ENCODE measurements at places on chromosomes 12 and 14. TPM values are rescaled to one million over a fixed set of nuclear protein-coding genes. Genes with fewer than 3 reads are reported as not detected.
A peak's percentile ranks its signal among the peaks of the same experiment; 100 is the strongest.

BCL2L14 gene
- total RNA-seq = 18.8 TPM

IL22 gene
- total RNA-seq = not detected

- H3K27me3 ChIP-seq = no peaks in the 10 kb centered on the region
- peaks cover 49% of the 10 kb centered on the region for H3K4me1 ChIP-seq
- peak overlapping the region; percentile 81 for H3K27ac ChIP-seq
- no peak overlapping the region for H3K4me3 ChIP-seq
These were observed 106.4 kb downstream of the ARF6 start for GRCh38 chr14:49999146-49999761.

DNA sequence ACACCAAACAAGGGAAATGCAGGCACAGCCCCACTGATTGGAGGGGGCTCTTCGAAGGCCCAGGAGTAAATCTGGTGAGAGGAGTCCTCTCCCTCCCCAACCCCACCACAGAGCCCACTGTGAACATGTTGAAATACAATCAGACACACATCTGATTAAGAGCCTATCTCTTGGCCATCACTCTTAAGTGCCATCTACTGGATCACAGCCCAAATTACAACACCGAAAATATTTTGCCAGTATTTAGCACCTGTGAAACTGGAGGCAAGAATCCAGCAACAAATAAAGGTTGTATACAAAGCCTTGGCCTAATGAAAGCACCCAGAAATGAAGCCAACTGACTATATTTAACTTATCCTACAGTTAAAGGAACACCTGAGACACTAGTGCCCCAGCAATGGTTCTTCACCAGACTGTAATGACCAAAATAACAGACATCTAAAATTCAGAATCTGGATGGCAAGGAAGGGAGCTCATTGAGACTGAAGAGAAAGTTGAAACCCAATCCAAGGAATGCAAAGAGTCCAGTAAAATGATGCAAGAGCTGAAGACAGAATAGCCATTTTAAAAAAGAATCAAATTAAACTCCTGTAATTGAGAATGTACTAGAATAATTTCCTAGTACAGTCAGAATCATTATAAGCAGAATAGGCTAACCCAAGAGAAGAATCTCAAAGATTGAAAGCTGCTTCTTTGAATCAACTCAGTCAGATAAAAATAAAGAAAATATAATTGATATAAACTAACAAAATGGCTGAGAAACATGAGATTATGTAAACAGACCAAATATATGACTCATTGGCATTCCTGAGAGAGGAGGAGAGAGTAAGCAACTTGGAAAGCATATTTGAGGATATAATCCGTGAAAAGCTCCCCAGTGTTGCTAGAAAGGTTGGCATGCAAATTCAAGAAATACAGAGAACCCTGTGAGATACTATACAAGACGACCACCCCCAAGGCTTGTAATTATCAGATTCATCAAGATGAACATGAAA is 1117.0 kb downstream of the FLRT2 start:
- H3K36me3 ChIP-seq = no peaks in the 10 kb centered on the region
- H3K27ac ChIP-seq = no peak overlapping the region
- DNase-seq = no peak
- no peaks in the 10 kb centered on the region for H3K27me3 ChIP-seq
- no peaks in the 10 kb centered on the region for H3K4me1 ChIP-seq

DNA sequence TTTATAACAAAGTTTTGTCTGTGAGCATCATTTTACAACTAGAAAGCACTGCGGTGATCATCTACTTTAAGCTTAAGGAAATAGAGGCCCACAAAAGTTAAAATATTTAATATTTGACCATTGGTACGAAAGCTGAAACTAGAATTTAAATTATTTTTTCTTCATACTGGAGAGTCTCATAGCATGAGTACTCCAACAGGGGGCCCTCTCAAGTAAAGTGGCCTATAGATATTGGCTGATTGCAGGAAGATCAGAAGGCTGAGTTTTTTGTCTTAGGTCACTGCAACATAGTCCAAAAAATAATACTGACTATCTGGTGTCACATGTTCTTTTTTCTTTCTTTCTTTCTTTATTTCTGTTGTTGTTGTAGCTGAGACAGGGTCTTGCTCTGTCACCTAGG is 75.3 kb upstream of the ZDHHC17 start:
- no peak overlapping the region for H3K27ac ChIP-seq
- DNase-seq = no peak
- H3K4me1 ChIP-seq = no peaks in the 10 kb centered on the region
- H3K36me3 ChIP-seq = no peaks in the 10 kb centered on the region
- H3K4me3 ChIP-seq = no peak overlapping the region
- no peaks in the 10 kb centered on the region for H3K27me3 ChIP-seq

GRCh38 chr14:70525691-70526090 is 9.1 kb downstream of the ADAM20 start:
- no peak overlapping the region for H3K27ac ChIP-seq
- H3K4me1 ChIP-seq = no peaks in the 10 kb centered on the region
- H3K27me3 ChIP-seq = no peaks in the 10 kb centered on the region
- no peak for DNase-seq
- H3K36me3 ChIP-seq = no peaks in the 10 kb centered on the region

- no peak overlapping the region for H3K27ac ChIP-seq
- no peaks in the 10 kb centered on the region for H3K27me3 ChIP-seq
- H3K4me3 ChIP-seq = no peak overlapping the region
- DNase-seq = no peak
These were observed 17.8 kb upstream of the SEL1L start for GRCh38 chr14:81551471-81551870.

- no peak overlapping the region for H3K27ac ChIP-seq
- H3K4me3 ChIP-seq = no peak overlapping the region
- peaks cover 4% of the 10 kb centered on the region for H3K4me1 ChIP-seq
- no peak for DNase-seq
These were observed 15.1 kb downstream of the NUAK1 start for GRCh38 chr12:106123551-106124081.

DNA sequence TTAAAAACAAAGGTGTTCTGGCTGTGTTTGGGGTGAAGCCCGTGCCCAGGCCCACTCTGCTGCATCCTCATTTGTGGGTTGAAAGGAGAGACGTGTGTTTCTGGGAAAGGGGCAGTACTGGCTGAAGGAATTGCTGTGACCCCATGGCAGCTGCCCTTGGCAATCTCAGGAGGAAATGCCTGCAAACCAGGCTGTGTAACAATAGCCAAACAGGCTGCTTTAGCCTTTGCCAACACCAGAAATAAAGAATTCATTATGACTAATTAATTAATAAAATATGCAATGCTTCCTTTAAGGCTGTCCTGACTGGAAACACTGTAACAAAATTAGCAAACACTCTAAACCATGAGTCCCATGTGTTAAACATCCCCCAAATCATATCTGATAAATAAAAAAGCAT is 53.0 kb upstream of the KRR1 start:
- no peak overlapping the region for H3K27ac ChIP-seq
- no peak overlapping the region for H3K4me3 ChIP-seq

DNA sequence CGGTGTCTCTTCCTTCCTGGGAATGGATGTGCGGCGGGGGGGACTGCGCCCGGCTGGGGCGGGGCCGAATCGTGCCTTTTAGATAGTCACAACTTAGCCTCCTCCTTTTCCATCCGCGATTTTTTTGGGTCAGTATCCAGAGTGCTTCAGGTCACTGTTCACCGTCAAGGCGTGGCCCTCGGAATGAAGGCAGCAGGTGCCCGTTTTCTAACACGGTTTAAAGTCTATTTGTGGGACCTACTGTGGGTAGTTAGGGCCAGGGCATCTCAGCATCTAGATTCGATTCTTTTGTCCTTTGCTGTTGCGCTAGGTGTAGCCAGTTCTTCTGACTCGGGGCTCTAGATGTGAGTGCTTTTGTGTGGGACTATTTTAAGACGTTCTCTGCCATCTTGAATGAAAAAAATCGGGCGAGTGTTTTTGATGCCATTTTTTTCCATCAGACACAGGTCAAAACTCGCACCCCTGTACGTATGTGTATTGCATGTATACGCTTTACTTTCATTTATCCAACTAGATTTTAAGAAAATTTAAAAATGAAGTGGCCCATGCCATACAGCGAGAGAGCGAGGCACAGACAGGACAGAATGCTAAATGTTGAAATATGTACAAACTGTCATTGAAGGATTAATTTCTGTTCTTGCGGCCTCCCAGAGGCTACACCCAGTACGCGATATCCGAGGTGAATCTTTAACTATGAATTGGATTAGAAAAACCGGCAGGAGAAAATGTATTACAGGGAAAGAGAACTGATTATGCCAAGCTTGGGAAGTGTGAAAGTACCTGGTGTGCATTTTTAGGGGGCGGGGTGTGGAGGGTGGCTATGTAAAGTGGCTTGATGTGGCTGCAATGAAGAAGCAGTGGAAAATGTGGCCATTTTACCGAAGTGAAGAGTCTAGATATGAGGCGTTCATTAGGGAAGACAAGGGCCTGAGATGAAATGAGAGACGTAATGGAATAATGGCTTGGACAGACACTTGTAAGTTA is 835 bp downstream of the VEZT start:
- peaks cover 27% of the 10 kb centered on the region for H3K4me1 ChIP-seq
- no peaks in the 10 kb centered on the region for H3K36me3 ChIP-seq
- H3K4me3 ChIP-seq = peak overlapping the region; percentile 84
- peak overlapping the region; percentile 96 for H3K27ac ChIP-seq

DNA sequence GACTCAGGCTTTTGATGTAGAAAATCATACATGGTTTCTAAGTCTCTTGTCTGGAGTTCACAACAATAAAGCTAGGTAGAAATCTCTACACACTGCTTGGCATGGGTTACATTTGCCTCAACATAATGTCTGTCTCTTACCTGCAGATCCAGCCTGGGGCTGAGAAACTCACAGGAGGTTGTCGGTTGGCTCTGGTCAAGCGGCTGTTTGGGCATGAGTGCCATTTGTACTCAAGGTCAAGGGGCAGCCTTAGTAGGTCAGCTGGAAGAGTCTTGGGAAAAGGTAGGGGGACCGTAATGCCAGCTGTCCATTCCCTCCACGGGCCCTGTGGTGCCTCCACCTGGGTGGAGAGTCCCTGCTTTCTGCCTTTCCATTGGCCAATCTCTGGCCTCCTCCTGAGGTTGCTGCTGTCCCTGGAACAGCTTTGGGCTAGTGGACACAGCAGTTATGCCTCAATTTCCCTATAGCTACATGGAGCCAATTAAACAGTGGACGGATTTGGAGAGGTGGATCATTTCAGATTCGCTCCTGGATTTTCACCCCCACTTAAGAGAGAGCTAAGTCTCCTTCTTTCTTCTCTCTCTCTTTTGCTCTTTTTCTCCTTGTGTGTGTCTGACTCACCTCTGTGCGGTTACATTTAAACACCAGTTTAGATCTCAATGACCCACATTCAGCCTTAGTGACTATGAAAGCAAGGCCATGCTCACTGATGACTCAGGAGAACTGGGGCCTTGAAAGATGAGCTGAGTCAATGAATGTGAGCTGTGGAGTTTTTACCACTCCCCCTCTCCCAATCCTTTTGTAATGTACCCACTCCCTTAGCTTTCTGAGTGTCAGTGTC is 132.8 kb upstream of the HIF1A start:
- no peaks in the 10 kb centered on the region for H3K36me3 ChIP-seq
- H3K4me3 ChIP-seq = no peak overlapping the region
- no peak for DNase-seq

DNA sequence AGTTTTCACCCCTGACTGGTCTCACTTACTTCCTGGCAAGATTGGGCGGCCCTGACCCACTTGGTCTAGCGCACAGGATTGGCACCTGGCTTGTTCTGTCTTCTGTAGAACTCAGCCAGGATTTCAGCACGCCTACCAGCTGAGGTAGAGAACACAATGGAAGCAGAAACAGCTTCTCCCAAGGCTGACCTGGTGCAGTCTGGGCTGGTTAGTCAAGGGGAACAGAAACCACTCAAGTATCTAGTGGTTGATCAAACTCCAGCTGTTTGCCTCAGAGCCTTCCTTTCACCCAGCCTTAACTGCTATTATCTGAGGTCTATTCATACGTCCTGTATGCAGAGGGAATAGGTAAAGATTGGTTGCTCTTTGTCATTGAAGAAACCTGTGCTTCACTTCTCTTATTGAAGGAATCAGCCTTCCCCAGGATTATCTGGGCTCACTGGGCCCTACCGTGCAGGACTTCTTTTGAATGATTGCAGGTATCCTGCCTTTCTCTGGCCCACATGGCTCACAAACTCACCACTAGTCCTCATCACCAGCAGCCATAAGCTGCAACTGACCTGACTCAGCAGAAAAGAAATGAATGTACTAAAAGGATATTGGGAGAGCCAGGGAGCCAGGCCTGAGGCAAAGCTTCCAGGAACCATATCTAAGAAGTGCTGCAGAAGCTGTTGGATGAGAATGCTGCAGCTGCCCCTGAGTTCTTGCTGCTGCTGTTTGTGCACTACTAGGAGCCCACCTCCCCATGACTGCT is 2.5 kb upstream of the PLEKHD1 start:
- H3K27ac ChIP-seq = no peak overlapping the region
- H3K4me1 ChIP-seq = peaks cover 14% of the 10 kb centered on the region
- H3K36me3 ChIP-seq = no peaks in the 10 kb centered on the region
- no peaks in the 10 kb centered on the region for H3K27me3 ChIP-seq
- no peak for DNase-seq

GRCh38 chr12:117097159-117097558 is 2.1 kb downstream of the TESC start:
- no peak overlapping the region for H3K27ac ChIP-seq
- no peaks in the 10 kb centered on the region for H3K36me3 ChIP-seq
- H3K4me1 ChIP-seq = peaks cover 6% of the 10 kb centered on the region

- DNase-seq = no peak
- H3K4me3 ChIP-seq = no peak overlapping the region
- H3K36me3 ChIP-seq = no peaks in the 10 kb centered on the region
- H3K27me3 ChIP-seq = no peaks in the 10 kb centered on the region
- H3K27ac ChIP-seq = no peak overlapping the region
- H3K4me1 ChIP-seq = no peaks in the 10 kb centered on the region
These were observed 30.0 kb downstream of the DGLUCY start for GRCh38 chr14:91143862-91144261.

GRCh38 chr12:124777399-124778372 is 86.0 kb downstream of the SCARB1 start:
- H3K27me3 ChIP-seq = no peaks in the 10 kb centered on the region
- no peaks in the 10 kb centered on the region for H3K36me3 ChIP-seq

DNA sequence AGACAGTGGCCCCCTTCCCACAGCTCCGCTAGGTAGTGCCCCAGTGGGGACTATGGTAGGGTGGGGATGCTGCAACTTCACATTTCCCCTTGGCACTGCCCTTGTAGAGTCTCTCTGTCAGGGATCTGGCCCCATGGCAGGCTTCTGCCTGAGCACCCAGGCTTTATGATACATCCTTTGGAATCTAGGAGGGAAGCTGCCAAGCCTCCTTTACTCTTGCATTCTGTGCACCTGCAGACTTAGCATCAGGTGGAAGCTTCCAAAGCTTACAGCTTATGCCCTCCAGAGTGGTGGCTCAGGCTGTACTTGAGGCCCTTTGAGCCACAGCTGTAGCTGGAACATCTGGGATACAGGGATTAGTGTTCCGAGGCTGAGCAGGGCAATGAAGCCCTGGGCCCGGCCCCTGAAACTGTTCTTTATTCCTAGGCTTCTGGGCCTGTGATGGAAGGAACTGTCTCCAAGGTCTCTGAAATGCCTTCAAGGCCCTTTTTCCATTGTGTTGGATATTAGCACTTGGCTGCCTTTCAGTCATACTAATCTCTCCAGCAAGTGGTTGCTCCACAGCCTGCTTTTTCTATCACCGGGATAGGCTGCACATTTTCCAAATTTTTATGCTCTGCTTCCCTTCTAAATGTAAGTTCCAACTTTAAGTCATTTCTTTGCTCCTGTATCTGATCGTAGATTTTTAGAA is 22.2 kb upstream of the OR6J1 start:
- no peaks in the 10 kb centered on the region for H3K36me3 ChIP-seq
- no peak for DNase-seq
- H3K27me3 ChIP-seq = no peaks in the 10 kb centered on the region
- H3K27ac ChIP-seq = no peak overlapping the region
- no peaks in the 10 kb centered on the region for H3K4me1 ChIP-seq

Measured in testis (tissue), 5 donors.